ENCODE measurements at places on chromosomes 3 and 15. TPM values are rescaled to one million over a fixed set of nuclear protein-coding genes. Genes with fewer than 3 reads are reported as not detected.
A peak's percentile ranks its signal among the peaks of the same experiment; 100 is the strongest.

GRCh38 chr3:185717627-185718402 lies 107.0 kb downstream of the IGF2BP2 start:
- no peak for DNase-seq
- no peak overlapping the region for H3K4me3 ChIP-seq
- H3K27ac ChIP-seq = no peak overlapping the region
- no peaks in the 10 kb centered on the region for H3K27me3 ChIP-seq
- H3K4me1 ChIP-seq = no peaks in the 10 kb centered on the region

DNA sequence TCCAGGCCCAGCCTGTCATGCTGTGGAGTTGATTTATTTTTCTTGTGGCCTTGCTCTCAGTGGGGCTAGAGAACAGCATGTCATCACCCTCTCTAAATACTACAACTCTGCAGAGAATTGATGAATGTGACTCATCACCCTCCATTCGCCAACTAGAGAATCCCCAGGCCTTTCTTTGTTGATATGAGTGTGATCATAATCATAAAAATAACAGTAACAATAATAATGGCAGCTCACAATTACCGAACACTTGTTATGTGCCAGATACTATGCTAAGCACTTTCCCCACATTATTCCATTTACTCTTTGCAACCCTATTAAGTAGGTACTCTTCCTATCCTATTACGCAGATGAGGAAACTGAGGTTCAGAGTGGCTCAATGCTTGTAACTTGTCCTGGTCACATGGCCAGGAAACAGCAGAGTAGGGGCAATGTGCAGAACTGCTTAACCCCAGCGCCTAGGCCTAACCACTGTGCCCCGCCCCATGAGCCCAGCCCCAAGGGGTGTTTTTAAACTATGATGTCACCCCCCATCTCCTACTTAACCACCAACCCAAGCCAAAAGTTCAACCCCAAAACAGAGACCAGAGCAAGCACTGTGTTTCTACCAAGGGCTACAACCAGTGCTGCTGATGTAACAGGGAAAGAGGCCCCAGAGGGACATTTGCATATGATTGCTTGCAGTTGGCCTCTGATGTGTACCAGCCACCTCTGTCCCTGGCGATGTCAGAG lies 104.5 kb downstream of the ADCY5 start:
- H3K27me3 ChIP-seq = no peaks in the 10 kb centered on the region
- no peak for DNase-seq
- H3K4me1 ChIP-seq = no peaks in the 10 kb centered on the region
- H3K4me3 ChIP-seq = no peak overlapping the region

GRCh38 chr3:103166890-103167289 lies 732.1 kb downstream of the ZPLD1 start:
- no peaks in the 10 kb centered on the region for H3K27me3 ChIP-seq
- DNase-seq = no peak
- H3K4me3 ChIP-seq = no peak overlapping the region
- H3K4me1 ChIP-seq = no peaks in the 10 kb centered on the region
- H3K36me3 ChIP-seq = no peaks in the 10 kb centered on the region
- no peak overlapping the region for H3K27ac ChIP-seq

DNA sequence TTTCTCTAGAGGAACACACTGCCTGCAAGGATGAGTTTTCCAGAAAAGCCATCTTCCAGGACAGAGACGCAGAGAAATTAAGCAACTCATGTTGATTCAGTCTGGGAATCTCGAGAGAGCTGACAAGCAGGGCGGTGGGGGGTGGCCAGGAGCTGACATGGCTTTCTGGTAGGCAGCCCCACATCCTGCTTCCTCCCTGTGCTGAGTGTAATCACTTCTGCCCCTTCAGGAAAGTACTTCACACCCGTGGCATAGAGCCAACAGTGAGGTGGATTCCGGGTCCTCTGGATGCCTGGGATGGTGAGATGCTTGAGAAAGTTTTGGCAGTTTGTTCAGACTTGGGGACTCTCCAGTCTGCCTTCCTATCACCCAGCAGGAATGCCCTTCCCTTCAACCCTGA lies 221.1 kb downstream of the SLCO3A1 start:
- H3K27me3 ChIP-seq = no peaks in the 10 kb centered on the region
- no peak overlapping the region for H3K4me3 ChIP-seq
- no peaks in the 10 kb centered on the region for H3K36me3 ChIP-seq
- no peak for DNase-seq
- H3K4me1 ChIP-seq = peaks cover 4% of the 10 kb centered on the region

- H3K4me3 ChIP-seq = no peak overlapping the region
- H3K27me3 ChIP-seq = no peaks in the 10 kb centered on the region
- no peak for DNase-seq
These were observed 136.2 kb downstream of the EPHB1 start for GRCh38 chr3:134931045-134931785.

- no peak overlapping the region for H3K4me3 ChIP-seq
- peaks cover 69% of the 10 kb centered on the region for H3K4me1 ChIP-seq
- H3K27ac ChIP-seq = peak overlapping the region; percentile 63
- DNase-seq = no peak
- H3K27me3 ChIP-seq = no peaks in the 10 kb centered on the region
These were observed 29.8 kb downstream of the FSTL1 start for GRCh38 chr3:120420928-120421551.

DNA sequence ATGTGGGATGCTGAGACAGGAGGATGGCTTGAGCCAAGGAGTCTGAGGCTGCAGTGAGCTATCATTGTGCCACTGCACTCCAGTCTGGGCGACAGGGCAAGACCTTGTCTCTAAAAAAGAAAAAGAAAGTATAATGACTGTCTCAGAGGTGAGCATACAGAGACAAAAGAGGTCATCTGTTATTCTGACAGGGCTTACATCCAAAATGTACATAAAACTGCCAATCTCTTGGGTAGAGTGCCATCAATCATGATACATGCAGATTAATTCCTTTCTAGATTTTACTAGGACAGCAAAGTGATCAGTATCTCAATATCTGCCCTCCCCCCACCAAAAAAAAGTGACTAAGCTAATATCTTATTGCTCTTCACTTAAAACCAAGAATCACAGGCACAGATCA lies 41.0 kb downstream of the RFX7 start:
- no peaks in the 10 kb centered on the region for H3K27me3 ChIP-seq
- no peak for DNase-seq
- H3K27ac ChIP-seq = no peak overlapping the region
- H3K4me3 ChIP-seq = no peak overlapping the region

DNA sequence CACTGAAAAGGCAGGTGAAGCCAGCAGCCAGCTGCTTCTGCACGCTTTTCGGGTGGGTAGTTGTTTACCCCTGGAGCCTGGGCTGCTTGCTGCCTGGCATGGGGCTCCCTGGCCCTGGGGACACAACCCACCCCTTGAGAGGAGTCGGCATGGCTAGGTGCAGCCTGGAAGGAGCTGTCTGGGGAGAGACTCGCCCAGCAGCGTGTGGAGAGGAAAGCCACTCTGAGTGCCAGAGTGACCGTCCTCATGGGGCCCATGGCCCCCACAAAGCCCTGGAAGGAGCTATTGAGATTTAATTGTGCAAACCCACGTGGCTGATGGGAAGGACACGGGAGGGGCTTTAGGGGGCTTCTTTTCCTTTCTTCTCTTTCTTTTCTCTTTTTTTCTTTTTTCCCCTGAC lies 137.5 kb downstream of the OPA1 start:
- no peak overlapping the region for H3K4me3 ChIP-seq
- H3K27ac ChIP-seq = no peak overlapping the region
- H3K4me1 ChIP-seq = no peaks in the 10 kb centered on the region
- no peaks in the 10 kb centered on the region for H3K36me3 ChIP-seq

GRCh38 chr3:69458803-69459365 lies 73.0 kb upstream of the FRMD4B start:
- H3K27ac ChIP-seq = no peak overlapping the region
- DNase-seq = no peak
- no peaks in the 10 kb centered on the region for H3K36me3 ChIP-seq
- no peaks in the 10 kb centered on the region for H3K27me3 ChIP-seq
- no peaks in the 10 kb centered on the region for H3K4me1 ChIP-seq

GRCh38 chr3:50226888-50227389 lies 9.1 kb upstream of the GNAI2 start:
- peaks cover 12% of the 10 kb centered on the region for H3K4me1 ChIP-seq
- peak overlapping the region; percentile 57 for H3K27ac ChIP-seq
- H3K27me3 ChIP-seq = no peaks in the 10 kb centered on the region
- peak overlapping the region; percentile 49 for H3K4me3 ChIP-seq
- peak; percentile 51 for DNase-seq

- H3K4me3 ChIP-seq = no peak overlapping the region
- DNase-seq = no peak
- H3K27ac ChIP-seq = no peak overlapping the region
- H3K4me1 ChIP-seq = no peaks in the 10 kb centered on the region
- H3K36me3 ChIP-seq = no peaks in the 10 kb centered on the region
- no peaks in the 10 kb centered on the region for H3K27me3 ChIP-seq
These were observed 36.0 kb upstream of the IDH2 start for GRCh38 chr15:90138071-90138833.

GRCh38 chr3:82144811-82145210 lies 383.4 kb upstream of the GBE1 start:
- no peak overlapping the region for H3K4me3 ChIP-seq
- H3K4me1 ChIP-seq = no peaks in the 10 kb centered on the region
- H3K27ac ChIP-seq = no peak overlapping the region
- DNase-seq = no peak
- no peaks in the 10 kb centered on the region for H3K36me3 ChIP-seq

DNA sequence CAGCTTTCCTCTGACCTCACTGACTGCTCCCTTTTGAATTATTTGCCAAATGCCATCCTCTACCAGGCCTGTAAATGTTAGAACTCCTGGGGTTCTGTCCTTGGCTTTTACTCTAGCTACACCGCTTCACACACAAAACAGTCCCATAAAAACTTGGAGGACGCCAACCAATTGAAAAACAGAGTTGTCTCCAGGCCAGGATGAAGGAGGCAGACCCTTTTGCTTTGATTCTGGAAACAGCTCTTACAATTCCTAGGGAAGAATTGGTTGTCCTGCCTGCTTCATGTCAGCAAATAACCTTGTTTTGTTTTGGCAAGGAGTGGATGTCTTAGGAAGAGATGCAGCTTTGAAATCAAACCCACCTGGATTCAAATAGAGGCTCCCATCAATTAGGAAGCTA lies 375.5 kb downstream of the UNC13C start:
- DNase-seq = no peak
- H3K4me1 ChIP-seq = no peaks in the 10 kb centered on the region
- H3K27me3 ChIP-seq = no peaks in the 10 kb centered on the region
- H3K27ac ChIP-seq = no peak overlapping the region
- H3K36me3 ChIP-seq = no peaks in the 10 kb centered on the region
- H3K4me3 ChIP-seq = no peak overlapping the region

- no peaks in the 10 kb centered on the region for H3K36me3 ChIP-seq
- H3K27me3 ChIP-seq = peaks cover 12% of the 10 kb centered on the region
- DNase-seq = no peak
- H3K4me1 ChIP-seq = no peaks in the 10 kb centered on the region
- no peak overlapping the region for H3K27ac ChIP-seq
These were observed 1.0 kb downstream of the MYLK start for GRCh38 chr3:123883111-123883510.

- DNase-seq = no peak
- H3K4me1 ChIP-seq = no peaks in the 10 kb centered on the region
- H3K4me3 ChIP-seq = no peak overlapping the region
These were observed 32.6 kb downstream of the CCNB2 start for GRCh38 chr15:59137566-59137965.

The GATM gene
- total RNA-seq = 531 TPM

The TRIM42 gene
- not detected for total RNA-seq

The ZKSCAN7 gene
- 10.5 TPM for total RNA-seq

The KLHL40 gene
- not detected for total RNA-seq

The PLCB2 gene
- 17.0 TPM for total RNA-seq
